ENCODE measurements at places on chromosomes 4 and X.

- DNase-seq = no peak
These were observed 2.2 kb downstream of the SPP1 start for GRCh38 chr4:87977521-87978278.

GRCh38 chrX:10821293-10821692, 200.9 kb upstream of the MID1 start:
- DNase-seq = no peak

GRCh38 chr4:161252520-161253141, 911.2 kb downstream of the FSTL5 start:
- no peak for DNase-seq

DNA sequence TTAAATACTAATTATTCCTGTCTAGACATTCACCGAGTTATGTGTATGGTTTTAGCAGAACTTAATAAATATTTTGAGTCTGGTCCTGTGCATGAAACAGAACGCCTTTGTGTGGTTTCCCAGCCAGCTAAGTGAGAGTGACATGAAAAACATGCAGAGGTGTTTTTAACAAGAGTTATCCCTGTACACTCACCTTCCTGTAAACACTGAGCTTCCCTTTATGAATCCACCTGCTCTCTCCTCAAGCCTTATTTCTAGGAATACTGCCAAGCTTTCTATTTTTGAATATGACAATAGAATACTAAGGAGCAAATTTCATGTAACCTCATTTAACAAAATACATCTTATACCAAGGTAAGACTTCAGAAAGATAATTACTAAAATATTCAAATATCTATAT, 270.3 kb upstream of the CTSO start:
- DNase-seq = no peak

Measured in PC-9 (cell line).